Dermis microvascular lymphatic vessel endothelial cell (primary cell): ENCODE measurements at places on chromosomes 13 and 19. TPM values are rescaled to one million over a fixed set of nuclear protein-coding genes. Genes with fewer than 3 reads are reported as not detected.

GRCh38 chr19:2982983-2983350, 5.6 kb downstream of the TLE6 start:
- peak; percentile 82 for DNase-seq

Gene FBXO27
- total RNA-seq: 0.77 and 1.0 TPM in 2 replicates

DNA sequence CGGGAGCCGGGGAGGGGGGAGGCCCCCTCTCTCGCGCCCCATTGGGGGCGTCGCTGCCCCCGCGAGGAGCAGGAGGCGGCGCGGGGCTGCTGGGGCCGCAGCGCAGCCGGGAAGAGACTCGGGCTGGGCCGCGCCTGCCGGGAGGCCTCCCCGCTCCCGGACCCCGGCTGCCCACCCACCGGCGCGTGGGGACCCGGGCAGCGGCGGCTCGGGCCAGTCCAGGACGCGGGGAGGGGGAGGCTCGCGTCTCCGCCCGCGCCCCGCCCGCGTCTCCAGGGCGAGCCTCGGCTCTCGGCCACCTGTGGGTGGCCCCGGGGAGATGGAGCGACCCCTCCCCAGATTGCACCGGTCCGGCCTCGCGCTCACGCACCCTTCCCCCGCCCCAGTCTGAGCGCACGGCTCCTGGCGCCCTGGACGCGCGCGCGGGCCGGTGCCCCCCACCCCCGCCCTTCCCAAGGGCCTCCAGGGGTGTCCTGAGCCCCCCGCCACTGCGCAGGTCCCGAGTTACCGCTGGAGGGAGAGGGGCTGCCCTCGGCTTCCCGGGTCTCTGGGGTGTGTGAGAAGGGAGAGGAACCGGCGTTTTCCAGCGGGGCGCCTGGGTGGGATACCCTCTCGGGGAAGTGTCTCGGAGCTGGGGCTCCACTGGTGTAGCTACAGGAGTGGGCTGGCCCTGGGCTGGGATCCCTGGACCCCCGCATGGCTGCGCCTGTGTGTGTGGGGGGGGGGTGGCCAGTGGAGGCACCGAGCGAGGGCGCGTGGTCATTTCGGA, 645 bp downstream of the PALM start:
- no peak for DNase-seq

GRCh38 chr13:108158746-108159145, 56.6 kb downstream of the LIG4 start:
- DNase-seq: no peak

DNA sequence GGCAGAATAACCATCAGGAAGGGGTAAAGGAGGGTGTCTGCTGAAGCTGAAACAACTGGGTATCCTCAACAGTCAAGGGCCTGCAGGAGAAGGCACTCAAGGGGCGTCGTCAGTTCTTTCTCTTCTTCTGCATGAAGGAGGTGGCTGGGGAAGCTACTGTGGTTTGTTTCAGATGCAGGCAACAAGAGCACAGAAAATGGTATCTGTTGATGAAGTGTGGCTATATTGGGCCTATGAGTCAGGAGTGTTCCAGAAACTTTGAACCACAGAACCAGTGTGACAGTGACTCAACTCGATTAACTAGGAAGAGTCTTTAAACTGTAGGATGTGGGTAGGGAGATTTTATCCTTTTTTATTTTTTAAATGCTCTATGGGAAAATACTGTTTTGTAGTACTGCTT, 686.3 kb downstream of the FGF9 start:
- no peak for DNase-seq

Gene ZNF729
- total RNA-seq: not detected in 2 replicates

Gene TTYH1
- total RNA-seq: under 0.01 TPM in 1 of 2 replicates, not detected in the other

GRCh38 chr13:110216398-110217041, 90.4 kb downstream of the COL4A1 start:
- DNase-seq: peak; percentile 66

- DNase-seq: no peak
These were observed 144.5 kb downstream of the TNFRSF19 start for GRCh38 chr13:23714672-23715071.

- no peak for DNase-seq
These were observed 97.9 kb downstream of the UGGT2 start for GRCh38 chr13:95955255-95955654.

- no peak for DNase-seq
These were observed 8.8 kb downstream of the ZIC2 start for GRCh38 chr13:99990126-99990977.
